Brain (organoid and tissue), 16 donors: ENCODE measurements at places on chromosomes 1 and 21.

DNA sequence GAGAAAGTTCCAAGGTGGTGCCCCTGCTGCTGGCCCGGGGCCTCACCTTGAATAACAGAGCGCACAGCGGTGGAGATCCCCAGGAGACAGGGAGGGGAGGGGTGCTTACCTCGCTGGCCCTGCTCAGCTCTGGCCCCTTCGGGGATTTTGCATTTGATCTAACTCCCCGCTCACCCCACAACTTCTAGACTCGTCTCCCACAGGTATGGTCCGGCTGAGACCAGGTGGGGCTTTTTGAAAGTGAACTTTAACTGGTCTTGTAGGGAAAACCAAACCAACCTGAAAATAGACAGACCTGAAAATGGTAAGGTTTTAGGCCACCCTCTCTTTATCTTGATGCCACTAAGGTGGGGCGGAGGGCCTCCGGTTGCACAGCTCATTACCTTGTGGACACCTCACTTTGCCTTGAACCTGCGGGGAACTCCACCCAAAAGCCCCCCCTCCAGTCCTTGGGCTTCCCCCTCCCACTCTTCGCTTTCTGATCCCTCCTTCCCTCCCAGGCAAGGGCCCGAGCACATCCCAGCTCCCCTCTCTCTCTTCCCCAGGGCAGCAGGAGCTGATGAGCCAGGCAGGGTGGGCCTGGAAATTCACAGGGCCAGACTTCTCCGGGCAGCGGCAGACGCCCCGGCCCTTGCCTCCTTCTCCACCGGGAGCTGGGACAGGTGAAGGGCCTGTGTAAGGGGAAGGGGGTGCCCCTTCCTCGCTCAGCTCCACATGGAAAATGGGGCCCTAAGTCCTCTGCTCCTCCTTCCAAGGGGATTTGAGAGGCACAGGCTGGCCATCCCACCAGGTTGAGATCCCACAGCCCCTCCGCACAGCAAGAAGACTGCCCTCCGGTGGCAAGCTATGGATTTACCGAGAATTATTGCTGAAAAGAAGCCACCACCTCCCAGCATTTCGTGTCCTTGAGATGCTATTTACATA, 16.1 kb downstream of the TNFRSF8 start:
- DNase-seq: peak; percentile 53

- DNase-seq: no peak
Measured at GRCh38 chr1:106233511-106233910, 823.0 kb upstream of the PRMT6 start.

GRCh38 chr1:21553116-21553926, 44.1 kb downstream of the ALPL start:
- DNase-seq: no peak

DNA sequence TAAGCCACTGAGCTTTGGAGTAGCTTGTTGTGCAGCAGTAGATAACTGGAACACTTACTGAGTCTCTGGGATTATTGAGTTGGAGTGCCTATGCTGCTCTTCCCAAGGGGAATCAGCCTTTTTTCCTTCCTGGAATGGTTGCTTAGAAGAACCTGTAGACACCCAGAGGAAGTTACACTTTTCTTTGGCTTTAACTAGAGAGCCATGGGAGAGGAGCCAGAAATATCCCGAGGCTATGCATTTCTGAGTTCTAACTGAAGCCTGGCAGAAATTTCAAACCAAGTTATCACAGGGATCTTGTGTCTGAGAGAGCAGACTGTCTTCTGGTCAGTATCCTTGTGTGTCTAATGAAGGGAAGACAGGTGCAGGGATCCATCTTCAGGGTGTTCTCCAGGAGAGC, 28.3 kb downstream of the LAMC1 start:
- no peak for DNase-seq

- no peak for DNase-seq
Measured at GRCh38 chr1:78155121-78155520, 109.4 kb downstream of the GIPC2 start.

GRCh38 chr1:29117381-29117780, 6.3 kb downstream of the TMEM200B start:
- no peak for DNase-seq

GRCh38 chr1:16458831-16459230, 18.3 kb downstream of the NECAP2 start:
- DNase-seq: peak; percentile 33

- no peak for DNase-seq
Measured at GRCh38 chr1:245000872-245001188, 136.5 kb upstream of the HNRNPU start.

DNA sequence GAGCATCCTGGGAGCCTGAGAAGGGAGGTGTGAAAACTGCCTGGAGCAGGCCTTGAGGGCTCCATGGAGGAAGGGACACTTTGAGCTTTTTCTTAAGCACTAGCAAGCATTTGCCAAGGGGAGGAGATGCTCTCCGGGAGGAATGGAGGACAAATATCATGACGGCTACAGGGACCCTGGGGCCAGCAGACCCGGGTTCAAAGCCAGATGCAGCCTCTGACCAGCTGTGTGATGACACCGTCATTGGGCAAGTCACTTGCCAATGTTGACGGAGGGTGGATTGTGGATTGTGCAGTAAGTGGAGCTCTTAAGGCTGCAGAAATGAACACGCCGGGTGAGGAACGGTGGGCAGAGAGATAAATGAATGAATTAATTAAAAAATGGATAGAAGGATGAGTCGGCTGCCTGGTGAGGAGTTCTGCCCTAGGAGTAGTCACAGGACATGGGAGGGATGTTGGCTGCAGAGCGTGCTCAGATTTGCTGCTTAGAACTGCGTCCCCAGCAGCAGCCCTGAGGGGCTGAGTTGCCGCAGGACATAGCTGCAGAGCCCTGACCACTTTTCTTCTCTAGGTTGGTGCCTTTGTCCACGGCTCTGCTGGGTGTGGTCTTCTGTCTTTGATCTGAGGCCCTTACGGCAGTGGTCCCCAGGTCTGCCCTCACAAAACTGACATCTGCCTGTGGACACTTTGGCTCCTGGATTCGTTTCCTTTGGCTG, 507.6 kb downstream of the NPHP4 start:
- DNase-seq: no peak

GRCh38 chr1:42163114-42163513, 1.4 kb downstream of the GUCA2A start:
- DNase-seq: no peak

DNA sequence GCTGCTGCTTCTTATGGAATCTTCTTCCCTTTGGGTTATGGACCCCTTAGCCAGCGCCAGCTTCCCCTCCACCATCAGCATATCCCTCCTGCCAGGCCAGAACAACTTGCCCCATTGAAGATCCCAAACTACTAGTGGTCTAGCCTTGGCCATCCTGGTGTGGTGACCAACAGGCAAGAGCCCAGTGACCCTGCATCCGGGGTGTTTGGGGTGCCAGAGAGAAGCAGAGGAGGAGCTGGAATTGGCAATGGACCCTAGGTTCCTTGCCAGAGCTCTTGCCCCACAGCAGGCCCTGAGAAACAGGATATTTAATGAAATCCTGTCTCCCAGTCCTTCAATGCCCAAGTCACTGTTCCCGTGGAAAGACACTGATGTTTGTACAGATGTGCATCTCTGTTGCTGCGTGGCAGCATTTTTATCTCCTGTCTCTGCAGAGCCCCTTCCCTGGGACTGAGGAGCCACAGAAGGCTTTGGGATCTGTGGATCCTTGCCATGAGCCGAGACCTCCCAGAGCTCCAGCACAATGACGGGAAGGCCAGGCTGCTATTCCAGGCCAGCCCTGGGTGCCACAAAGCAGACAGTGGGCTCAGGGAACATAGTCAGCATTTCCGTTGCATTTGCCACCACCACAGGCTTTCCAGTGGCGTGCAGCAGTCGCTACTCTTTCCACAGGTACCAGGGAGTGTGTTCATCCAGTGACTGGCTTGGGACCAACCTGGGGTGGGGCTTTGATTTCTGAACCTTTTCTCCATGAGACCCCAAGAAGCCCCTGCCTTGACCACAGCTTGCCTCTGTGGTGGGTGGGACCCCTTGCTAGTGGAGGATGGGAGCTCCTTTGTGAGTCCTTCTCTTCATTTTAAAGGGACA, 21.6 kb downstream of the NAV1 start:
- DNase-seq: no peak

- DNase-seq: no peak
Measured at GRCh38 chr1:223837687-223838086, 8.1 kb downstream of the TP53BP2 start.

GRCh38 chr1:107896936-107897335, 68.0 kb downstream of the VAV3 start:
- no peak for DNase-seq

DNA sequence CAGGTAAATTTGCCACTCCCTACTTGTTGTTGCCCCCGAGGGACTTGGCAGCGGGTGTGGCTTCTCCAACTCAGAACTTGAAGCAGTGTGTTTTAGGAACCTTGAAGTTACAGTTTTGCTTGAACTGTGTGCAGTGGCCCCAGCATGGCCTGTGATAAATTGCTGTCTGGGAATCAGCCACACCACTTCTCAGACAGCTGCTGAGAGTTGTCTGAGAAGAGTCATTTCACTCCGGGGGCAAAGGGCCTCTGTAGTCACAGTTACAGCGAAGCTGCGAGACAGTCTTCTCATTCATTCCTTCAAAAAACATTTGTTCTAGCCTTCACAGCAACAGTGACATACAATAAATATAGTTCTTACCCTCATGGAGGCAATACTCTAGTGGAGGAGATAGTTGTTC, 70.3 kb downstream of the PROX1 start:
- DNase-seq: no peak

- DNase-seq: no peak
Measured at GRCh38 chr1:167412920-167413319, 105.4 kb downstream of the CD247 start.

GRCh38 chr1:7333620-7334019, 437.5 kb upstream of the VAMP3 start:
- DNase-seq: no peak

DNA sequence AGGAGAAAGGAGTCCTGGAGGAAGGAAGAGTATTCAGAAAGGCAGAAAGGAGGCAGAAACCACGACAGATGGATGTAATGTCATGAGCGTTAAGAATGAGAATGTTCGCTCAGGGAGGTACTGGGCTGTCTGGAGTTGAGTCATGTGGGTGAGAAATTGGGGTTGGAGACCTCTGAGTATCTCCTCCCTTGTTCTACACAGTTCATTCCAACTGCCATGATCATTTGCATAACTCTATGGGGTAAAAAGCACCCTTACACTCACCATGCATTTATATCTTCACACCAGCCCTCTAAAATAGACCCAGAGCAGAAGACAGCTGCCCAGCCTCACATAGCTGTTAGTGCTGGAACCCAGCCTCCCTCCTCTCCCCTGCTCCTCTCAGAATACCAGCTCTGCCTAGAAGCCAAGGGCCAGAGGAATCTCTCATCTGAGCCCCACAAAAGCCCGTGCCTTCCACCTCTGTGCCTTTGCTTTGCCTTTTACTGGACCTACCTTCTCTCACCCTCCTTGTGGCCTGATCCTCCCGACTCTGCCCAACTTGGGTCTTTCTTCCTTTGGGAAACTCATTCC, 85.2 kb downstream of the BEND5 start:
- DNase-seq: no peak

GRCh38 chr21:31254131-31254530, 89.9 kb downstream of the TIAM1 start:
- peak; percentile 66 for DNase-seq

GRCh38 chr1:3516911-3517675, 62.6 kb downstream of the ARHGEF16 start:
- DNase-seq: peak; percentile 76

DNA sequence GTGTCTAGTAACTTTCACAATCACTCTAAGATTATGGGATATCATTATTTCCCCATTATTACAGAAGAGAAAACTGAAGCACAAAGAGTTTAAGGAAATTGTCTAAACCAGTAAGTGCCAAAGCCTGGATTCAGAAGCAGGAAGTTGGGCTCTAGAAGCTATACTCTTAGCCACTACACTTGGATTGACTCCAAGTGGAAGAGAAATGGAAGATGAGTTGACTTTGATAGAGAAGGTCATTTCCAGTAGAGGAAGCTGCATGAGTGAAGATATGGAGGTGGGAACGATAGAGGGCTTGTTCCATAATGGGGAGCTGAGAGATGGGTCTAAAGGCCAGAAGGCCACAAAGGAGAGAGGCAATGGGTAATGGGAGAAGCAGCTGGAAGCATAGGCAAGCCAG, 11.7 kb upstream of the TDRD10 start:
- DNase-seq: no peak

- DNase-seq: no peak
Measured at GRCh38 chr1:201740670-201741111, 88.3 kb upstream of the IPO9 start.

- no peak for DNase-seq
Measured at GRCh38 chr1:55987491-55988249, 591.7 kb downstream of the PLPP3 start.

- DNase-seq: no peak
Measured at GRCh38 chr1:223820515-223820858, 25.3 kb downstream of the TP53BP2 start.

- DNase-seq: no peak
Measured at GRCh38 chr1:234687011-234687410, 77.0 kb upstream of the IRF2BP2 start.

DNA sequence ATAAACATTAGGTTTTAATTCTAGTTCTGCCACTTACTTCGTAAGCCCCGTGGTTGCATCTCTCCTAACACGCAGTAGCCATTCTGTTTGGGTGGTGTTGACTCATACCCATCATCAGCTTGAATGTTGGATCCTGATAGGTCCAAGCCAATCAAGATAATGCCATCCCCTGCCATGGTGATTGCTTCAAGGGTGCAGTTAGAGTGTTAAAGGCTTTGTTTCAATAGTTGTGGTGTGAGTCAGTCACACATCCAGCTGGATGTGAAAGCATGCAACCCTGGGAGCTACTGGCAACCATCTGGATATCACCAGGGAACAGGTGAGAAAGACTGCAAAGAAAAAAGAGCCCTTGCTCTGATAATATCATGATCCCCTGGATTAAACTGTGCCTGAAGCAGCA, 69.1 kb downstream of the OMA1 start:
- no peak for DNase-seq

- peak; percentile 97 for DNase-seq
Measured at GRCh38 chr1:44945967-44946366, 40.4 kb downstream of the EIF2B3 start.

GRCh38 chr1:61142043-61142440, 59.7 kb downstream of the NFIA start:
- no peak for DNase-seq

DNA sequence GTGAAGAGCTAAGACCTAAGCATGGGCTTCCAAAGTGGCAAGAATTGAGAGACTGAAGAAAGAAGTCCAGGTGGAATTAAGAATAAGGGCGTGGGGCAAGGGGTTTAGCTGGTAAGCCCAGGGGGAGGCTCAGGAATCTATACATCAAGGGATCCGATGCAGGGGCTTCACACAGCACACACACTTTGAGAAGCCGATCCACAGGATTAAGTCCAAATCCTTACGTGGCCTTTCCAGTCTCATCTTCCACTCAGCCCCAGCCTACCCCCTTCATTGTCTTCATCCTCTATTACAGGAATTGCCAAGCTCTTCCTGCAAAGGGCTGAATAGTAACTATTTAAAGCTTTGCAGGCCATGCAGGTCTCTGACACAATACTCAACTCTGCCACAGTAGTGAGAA, 101.3 kb downstream of the TGFBR3 start:
- DNase-seq: no peak

GRCh38 chr1:8603220-8603616, 214.2 kb downstream of the RERE start:
- no peak for DNase-seq

- DNase-seq: no peak
Measured at GRCh38 chr21:44711327-44712202, at the start of gene TSPEAR. TSS of gene TSPEAR (minus strand) at chr21:44711572. CDS start at chr21:44711514, 58 bp downstream.

GRCh38 chr1:82390627-82391026, 589.9 kb downstream of the ADGRL2 start:
- no peak for DNase-seq

- DNase-seq: peak; percentile 83
Measured at GRCh38 chr1:179095377-179095776, 13.5 kb downstream of the TOR3A start.
